Thoracic aorta (tissue), 2 donors: ENCODE measurements at places on chromosomes 16 and 17. TPM values are rescaled to one million over a fixed set of nuclear protein-coding genes. Genes with fewer than 3 reads are reported as not detected.

- no peak for DNase-seq
Observed at GRCh38 chr17:37221865-37222264, 153.9 kb upstream of the C17orf78 start.

GRCh38 chr16:77888871-77889270, 100.5 kb downstream of the VAT1L start:
- no peak for DNase-seq

- DNase-seq = no peak
Observed at GRCh38 chr16:31377210-31377903, 15.8 kb upstream of the ITGAD start.

DNA sequence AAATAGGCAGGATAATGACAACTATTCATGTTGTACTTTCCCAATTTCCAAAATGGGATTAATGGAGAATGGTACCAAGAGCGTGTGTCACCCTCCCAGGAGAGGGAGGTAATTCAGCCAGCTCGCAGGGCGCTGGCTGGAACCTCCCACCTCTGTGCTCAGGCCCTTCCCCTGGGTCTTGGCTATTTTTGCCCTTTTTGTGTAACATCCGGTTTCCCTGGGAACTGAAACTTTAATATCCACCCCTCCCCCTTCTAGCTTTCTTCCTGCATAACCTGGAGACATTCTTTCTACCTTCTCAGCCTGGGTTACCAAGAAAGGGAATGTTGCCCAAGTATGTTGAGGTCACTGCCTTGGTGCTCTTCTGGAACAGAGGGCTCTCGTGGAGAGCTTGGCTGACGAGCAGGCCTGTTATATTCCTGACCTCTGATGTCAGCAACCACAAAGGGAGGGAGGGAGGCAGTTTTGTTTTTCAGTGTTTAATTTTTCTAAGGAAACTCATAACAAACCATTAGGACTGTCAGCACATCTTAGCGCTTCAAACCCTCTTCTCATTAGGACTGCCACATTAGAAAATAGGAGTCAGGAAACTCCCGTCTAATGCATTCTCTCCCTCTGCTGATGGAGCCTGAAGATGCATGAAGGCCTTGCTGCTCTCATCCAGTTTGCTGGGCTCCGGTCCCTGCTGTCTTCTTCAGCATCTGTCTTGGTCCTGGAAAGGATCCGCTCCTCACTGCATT, 25.6 kb downstream of the ITGB3 start:
- DNase-seq = peak; percentile 55

DNA sequence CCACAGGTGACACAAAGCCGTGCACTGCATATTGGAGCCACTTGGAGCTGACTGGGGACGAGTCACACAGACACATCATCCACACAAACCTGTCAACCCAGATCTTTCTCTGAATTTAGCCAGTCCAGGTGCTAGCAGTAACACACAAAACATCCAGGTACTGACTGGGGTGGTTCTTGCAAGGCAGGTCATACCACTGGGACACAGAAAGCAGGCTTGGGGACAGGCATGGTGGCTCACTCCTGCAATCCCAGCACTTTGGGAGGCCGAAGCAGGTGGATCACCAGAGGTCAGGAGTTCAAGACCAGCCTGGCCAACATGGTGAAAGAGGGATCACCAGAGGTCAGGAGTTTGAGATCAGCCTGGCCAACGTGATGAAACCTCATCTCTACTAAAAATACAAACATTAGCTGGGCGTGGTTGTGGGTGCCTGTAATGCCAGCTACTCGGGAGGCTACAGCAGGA, 14.9 kb downstream of the ENPP7 start:
- no peak for DNase-seq

DNA sequence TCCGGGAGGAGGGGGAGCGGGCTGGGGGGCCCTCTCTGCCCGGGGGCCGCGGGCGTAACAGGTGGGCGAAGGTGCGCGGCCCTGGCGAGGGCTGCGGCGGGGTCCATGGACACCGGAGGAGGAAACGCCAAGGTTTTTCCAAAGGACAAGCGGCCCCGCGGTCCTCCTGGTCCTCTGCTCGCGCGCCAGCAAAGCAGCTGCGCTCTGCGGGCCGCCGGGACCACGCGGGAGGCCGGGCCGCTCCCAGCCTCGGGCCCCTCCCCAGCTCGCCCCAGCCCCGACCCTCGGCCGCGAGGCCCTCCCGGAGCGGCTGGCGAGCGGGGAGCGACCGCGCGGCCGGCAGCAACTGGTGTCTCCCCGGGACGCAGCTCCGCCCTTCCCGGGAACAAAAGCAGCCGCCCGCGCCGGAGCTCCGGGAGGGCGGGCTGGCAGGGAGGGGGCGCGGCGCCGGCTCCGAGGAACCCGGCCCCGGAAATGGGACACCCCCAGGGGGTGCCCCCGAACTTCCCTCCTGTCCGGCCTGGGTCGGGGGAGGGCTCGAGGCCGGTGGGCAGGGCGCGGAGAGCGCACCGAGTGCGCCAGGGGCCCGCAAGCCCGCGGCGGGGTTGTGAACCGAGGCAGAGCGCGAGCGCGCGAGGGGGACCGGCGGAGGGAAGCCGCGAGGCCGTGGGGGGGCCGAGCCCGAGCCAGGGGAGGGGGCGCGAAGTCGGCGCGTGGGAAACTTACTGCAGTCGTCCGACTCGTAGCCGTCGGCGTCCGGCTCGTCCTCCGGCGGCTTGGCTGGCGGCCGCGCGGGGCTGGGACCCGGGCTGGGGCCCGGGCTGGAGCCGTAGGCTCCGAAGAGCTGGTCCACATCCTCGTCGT, 837 bp downstream of the DOC2B start:
- DNase-seq = no peak

- no peak for DNase-seq
Observed at GRCh38 chr16:69088684-69089083, 16.8 kb upstream of the HAS3 start.

SP6 gene
- total RNA-seq = not detected

ATP5PD gene
- 189 TPM for total RNA-seq

KSR1 gene
- total RNA-seq = 46.0 TPM
